ENCODE measurements at places on chromosomes 2 and 18.

- DNase-seq, result no peak
Measured at GRCh38 chr2:20198001-20198400, 26.9 kb downstream of the SDC1 start.

- no peak for DNase-seq
Measured at GRCh38 chr2:127118467-127118866, 11.5 kb upstream of the BIN1 start.

DNA sequence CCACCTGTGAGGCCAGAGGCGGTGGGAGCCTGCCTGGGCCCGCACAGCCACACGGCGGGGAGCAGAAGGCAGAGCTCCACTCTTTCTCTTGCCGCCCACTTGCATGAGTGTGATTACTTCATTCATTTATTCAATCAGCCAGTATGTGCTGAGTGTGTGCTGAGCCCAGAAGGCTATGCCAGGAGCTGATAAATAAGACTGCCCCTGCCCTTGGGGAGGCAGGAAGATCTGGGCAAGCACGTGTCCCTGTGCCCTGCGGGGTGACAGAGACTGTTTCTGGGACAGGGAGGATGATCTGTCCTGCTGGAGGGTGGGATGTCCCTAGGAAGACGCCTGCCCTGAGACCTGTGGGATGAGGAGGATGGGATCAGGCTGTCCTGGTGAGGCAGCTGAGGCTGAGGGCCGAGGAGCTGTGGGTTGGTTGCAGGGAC, 250.8 kb downstream of the DYSF start:
- no peak for DNase-seq

GRCh38 chr2:129319422-129319717, 660.1 kb upstream of the RAB6C start:
- DNase-seq, result no peak

GRCh38 chr2:85247610-85248009, 80.2 kb downstream of the TGOLN2 start:
- DNase-seq, result no peak

GRCh38 chr2:85110991-85111560, 22.1 kb upstream of the TCF7L1 start:
- no peak for DNase-seq

GRCh38 chr2:234898534-234899053, 53.2 kb upstream of the SH3BP4 start:
- DNase-seq, result no peak

- DNase-seq, result no peak
Measured at GRCh38 chr18:59639821-59640220, 57.4 kb downstream of the CCBE1 start.

- no peak for DNase-seq
Measured at GRCh38 chr18:75857558-75857957, 430.1 kb upstream of the SMIM21 start.

- DNase-seq, result no peak
Measured at GRCh38 chr18:8616028-8616401, 6.8 kb downstream of the RAB12 start.

- no peak for DNase-seq
Measured at GRCh38 chr2:4782647-4783046, 909.5 kb upstream of the SOX11 start.

DNA sequence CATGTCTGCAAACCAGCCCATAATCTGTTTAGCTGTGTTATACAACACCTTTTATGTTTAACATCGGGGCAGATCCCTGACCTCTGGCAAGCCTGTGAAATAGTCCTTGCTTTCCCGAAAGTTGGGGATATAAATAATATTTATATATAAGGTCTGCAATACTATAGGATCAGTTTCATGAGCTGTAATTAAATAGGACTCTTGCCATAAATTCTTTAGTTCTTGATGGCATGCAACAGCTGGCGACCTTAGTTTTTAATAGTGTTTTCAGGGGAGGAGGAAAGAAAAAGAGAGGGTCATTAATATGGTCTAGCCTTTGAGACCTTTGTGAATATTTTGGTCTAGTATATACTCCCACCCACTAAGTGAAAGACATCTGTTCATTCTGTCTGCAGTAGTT, 166.5 kb downstream of the MTX2 start:
- DNase-seq, result no peak

DNA sequence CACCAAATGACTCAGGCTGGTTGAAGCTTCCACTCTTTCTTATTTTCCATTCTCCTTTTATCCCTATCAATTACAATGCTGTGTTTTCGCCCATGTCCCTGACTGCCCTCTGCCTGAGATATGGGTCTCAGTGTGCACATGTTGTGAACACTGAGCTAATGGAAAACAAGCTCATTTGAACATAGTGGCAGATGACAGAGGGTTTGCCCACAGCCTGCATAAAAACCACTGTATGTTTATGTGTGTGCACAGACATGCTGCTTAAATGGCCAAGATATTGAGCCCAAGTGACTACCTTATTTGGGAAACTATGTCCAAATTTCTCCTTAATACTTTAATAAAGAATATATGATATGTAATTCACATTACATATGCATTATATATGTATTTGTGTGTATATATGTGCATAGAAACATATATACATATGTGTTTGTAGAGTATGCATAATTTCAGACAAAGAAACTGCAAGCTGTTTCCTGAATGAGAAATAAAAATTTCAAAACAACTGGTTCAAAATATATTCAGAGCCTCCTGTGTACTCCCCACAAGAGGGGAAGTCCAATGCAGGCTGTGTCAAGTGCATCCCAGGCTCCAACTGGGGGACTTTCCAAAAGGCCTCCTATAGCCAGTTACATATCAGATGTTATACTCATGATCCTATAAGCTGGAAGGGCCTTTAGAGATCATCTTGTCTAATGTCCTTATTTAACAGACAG, 92.7 kb upstream of the CD302 start:
- DNase-seq, result no peak

- no peak for DNase-seq
Measured at GRCh38 chr2:208493186-208493585, 86.6 kb downstream of the PTH2R start.

DNA sequence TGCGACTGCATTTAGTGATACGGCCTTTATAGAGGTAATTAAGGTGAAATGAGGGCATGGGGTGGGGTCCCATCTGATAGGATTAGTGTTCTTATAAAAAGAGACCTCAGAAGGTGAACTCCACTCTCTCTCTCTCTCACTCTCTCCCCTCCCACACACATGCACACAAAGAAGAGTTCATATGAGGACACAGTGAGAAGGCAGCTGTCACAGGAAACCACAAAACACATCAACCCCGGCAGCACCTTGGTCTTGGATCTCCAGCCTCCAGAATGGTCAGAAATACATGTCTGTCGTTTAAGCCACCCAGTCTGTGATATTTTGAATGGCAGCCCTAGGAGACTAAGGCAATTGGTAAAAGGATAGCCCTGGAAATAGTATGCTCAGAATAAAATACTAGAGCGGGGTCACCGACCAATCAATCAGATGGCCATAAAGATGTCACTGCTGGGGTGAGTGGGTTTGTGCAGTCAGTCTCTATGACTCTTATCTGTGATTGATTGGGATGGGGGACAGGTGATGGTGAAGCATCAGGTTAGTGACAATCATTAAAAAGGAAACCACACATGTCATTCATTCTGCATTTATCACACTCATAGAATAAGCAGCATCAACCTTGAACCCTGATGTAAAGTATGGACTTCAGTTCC, 118.9 kb upstream of the POU3F3 start:
- no peak for DNase-seq

- no peak for DNase-seq
Measured at GRCh38 chr2:193276560-193276959, 1081.8 kb upstream of the TMEFF2 start.

GRCh38 chr2:200863782-200864175, 679 bp downstream of the CLK1 start:
- no peak for DNase-seq

GRCh38 chr18:11042247-11042646, 107.1 kb downstream of the PIEZO2 start:
- no peak for DNase-seq

- no peak for DNase-seq
Measured at GRCh38 chr2:230000118-230000841, 68.4 kb downstream of the SLC16A14 start.

DNA sequence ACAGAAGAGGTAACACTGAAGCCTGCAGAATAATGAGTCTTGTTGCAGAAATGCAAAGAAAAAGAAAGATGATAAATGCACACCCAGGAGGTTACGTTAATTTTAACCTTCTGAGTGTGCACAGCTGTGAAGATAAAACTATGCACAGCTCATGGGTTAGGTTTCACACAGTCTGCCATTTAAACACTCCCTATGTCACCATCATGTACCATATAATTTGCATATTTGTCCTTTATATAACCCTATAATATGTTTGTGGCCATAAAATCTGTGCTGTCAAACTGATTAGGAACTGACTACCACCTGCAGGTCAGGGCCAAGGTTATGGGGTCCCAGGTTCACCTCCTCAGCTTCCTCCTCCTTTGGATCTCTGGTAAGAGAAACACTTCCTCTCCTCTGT, 205.5 kb downstream of the RPIA start:
- DNase-seq, result no peak

DNA sequence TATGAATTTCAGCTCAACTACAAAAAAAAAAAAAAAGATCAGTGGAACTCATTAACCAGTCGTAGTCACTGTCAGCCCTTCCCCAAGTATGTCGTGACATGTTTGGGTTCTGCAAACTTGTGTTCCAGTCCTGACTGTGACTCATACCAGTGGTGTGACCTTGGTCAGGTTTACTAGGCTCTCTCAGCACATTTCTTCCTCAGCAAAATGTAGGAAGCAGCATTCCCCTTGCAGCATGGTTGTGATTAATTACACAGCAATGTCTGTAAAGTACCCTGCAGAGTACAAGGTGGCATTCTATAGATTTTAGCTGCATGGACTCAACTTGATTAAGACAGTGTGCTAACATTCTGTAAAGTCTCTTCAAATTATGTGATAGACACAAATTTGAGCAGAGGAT, 156.9 kb downstream of the LAMA1 start:
- no peak for DNase-seq

GRCh38 chr18:36419900-36420531, 122.5 kb downstream of the FHOD3 start:
- no peak for DNase-seq

GRCh38 chr2:96623116-96623515, 15.0 kb downstream of the KANSL3 start:
- DNase-seq, result no peak

All from activated T-helper 1 cell treated with Interleukin-2 at 50 U/mL for 16 hours (primary cell).